ENCODE measurements at places on chromosomes 12 and 14.

DNA sequence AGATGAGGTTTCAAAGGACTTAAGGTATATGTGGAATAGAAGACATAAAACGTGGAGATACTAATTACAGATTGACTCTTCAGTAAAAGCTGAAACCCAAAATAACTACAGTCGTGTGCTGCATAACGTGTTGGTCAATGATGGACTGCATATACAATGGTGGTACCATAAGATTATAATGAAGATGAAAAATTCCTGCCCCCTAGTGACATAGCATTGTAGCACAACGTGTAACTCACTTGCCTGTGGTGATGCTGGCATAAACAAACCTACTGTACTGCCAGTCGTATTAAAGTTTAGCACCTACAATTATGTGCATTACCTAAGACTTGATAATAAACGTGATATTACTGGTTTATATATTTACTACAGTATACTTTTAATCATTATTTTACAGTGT lies 150.3 kb downstream of the LRRK2 start:
- DNase-seq, result no peak

- no peak for DNase-seq
These were observed 39.3 kb downstream of the FIGNL2 start for GRCh38 chr12:51809193-51809592.

GRCh38 chr12:21989819-21990412 lies 48.7 kb upstream of the ABCC9 start:
- DNase-seq, result peak; percentile 15

DNA sequence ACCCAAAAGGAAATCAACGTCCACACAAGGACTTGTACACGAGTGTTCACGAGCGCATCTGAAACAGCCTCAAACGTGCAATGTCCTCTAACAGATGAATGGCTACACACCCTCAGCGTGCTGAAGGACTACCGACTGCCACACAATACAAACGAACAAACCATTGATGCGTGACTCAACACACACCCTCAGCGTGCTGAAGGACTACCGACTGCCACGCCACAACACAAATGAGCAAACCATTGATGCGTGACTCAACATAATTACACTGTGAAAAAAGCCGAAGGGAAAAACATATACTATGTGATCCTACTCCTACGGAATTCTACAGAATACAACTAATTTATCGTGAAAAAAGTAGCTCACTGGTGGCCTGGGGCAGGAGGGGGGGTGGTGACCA lies 25.1 kb upstream of the BTBD6 start:
- DNase-seq, result no peak

DNA sequence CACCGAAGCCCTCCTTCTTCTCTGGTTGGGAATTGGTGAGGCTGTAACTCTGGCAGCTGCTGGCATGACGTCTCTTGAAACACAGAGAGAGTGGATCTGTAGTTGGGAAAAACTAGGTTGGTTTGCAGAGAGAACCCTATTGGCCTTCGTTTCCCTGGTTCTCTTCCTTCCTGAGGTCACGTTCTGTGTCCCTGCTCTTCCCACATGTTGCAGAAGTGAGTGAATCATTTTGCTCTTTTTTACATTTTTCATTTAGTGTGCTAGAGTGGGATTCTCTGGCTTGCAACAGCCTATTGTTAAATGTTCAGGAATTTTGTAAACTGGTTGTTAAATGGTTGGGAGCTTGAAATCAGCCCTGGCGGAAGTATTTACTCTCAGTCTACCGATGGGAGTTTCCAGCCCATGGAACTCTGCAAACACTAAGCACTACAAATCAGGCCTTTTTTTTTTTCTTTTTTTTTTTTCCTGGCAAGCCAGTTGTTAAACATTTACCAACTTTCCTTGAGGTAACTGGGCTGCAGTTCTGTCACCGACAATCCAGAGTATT lies 26.8 kb upstream of the CKAP4 start:
- no peak for DNase-seq

- DNase-seq, result no peak
These were observed 16.5 kb downstream of the TMEM120B start for GRCh38 chr12:121729021-121729420.

- peak; percentile 42 for DNase-seq
These were observed 1.3 kb upstream of the TAS2R14 start for GRCh38 chr12:10940389-10940788.

- DNase-seq, result no peak
These were observed 388.8 kb upstream of the PDE3A start for GRCh38 chr12:19979584-19979983.

DNA sequence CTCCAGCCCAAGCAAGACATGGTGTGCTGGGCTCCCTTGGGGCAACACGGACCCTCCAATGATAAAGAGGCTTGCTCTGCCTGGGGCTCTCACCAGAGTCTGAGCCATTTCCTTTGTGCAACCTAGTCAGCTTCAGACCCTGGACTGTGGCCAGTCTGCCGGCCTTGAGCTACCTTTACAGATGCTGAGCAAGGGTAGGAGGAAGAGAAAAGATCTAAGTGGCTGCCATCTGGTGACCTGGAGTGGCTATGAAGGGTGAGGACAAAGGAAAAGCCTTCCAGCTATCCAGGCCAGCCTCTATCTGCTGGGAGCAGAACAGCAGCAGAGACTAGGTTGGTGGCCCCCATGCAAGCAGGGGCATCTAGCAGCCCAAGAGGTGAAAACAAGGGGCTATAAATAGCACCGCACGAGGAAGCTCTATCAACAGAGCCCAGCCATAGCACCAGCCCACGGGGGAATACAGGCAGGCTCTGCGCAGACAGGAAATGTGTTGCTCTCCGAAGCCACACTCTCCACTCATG lies 230.1 kb downstream of the FOXN3 start:
- DNase-seq, result no peak

- DNase-seq, result no peak
These were observed 38.5 kb downstream of the GLRX5 start for GRCh38 chr14:95573313-95573712.

DNA sequence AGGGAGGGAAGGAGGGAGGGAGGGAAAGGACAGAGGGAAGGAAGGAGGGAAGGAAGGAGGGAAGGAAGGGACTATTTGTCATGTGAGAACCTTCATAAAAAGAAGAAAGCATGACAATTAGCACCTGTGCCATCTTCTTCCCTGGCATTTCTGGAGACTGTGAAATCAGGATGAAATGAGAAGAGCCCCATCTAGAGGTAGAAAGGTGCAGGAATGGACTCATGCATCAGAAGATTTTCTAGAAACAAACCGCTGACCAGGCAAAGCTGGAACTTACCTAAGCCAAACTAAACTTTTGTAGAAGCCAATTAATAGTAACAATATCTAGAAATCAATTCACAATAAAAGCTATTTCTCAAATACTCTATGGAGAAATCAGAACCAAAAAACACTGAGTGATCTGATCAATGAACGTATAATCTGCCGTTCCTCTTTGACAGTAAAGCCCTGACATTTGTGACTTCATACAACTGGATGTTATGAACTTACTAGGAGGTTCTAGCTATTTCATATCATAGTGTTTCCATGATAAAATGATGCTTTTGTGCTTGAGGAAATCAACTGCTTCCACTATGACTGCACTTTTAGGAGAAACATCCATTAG lies 24.4 kb upstream of the CRACR2A start:
- peak; percentile 34 for DNase-seq

DNA sequence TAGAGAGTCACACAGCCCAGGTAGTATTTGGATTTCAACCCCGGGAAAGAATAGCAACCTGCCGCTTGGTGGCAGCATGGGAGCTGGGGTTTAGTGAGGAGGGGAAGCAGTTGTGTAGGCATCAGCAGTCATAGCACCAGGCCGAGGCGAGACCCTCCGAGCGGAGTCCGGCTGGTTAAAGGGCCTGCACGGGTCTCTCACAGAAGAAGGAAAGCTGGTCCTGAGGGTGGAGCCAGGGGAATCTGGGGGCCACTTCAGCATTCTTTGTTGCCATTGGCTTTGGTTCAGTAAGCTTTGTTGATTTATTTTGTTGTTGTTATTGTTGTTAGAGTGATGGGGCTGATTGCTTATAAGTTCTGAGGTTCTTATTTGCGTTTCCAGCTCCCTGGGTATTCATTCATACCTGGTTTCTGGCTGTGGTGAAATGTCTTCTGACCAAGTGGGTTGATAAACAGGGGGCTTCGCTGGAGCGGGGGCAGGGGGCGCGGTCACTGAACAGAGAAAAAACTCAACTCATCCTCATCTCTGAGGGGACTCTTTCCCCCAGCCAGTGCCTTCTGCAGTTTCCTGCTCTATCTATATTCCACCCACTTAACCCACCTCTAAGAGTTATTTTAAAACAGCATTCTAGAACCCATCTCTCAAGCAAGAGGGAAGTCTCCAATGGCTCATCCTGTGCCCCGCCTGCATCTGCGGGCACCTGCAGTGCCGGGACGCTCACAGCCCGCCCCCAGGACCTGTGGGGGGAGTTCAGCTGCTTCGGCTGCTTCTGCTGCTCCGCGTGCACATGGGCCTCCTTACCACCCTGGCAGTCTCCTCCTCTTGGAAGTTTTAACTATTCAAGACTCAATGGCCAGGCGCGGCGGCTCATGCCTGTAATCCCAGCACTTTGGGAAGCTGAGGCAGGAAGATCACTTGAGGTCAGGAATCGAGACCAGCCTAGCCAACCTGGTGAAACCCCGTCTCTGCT lies 11.6 kb downstream of the CKB start:
- DNase-seq, result no peak

GRCh38 chr12:132766380-132767085 lies 4.9 kb upstream of the ANKLE2 start:
- no peak for DNase-seq

- no peak for DNase-seq
These were observed 71.2 kb downstream of the SLC2A13 start for GRCh38 chr12:40034712-40035111.

DNA sequence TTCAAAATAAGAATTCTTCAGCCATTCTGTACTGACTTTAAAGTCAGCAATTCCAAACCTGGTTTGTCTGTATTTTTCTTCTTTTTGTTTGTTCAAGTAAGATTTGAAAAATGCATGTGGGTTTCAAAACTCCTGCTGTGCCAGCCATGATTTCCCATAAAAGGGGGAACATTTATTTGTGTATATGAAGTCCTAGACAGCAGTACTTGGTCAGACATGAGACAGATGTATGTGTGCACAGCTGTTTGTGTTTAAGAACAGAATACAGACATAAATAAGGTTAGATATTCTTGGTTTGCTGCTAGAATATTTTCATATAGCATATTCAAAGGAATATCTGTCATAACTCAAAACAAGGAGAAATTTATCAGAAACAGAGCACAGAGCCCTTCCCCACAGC lies 236.0 kb downstream of the ADAMTS20 start:
- DNase-seq, result no peak

DNA sequence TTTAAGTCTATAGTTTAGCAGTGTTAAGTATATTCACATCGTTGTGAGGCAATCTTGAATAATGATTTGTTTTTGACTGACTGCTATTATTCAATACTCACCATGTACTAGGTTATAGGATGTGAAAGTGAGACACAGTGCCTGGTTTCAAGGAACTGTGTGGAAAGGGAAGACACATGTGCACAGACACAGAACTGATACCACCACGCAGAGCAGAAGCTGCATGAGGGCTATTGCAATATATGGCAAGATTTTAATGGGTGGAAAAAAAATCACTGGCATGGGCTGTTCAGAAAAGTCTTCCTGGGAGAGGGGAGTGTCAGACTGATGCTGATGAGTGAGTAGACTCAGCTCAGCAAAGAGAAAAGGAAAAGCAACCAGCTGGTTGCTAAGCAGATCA lies 10.4 kb downstream of the SLC7A8 start:
- no peak for DNase-seq

DNA sequence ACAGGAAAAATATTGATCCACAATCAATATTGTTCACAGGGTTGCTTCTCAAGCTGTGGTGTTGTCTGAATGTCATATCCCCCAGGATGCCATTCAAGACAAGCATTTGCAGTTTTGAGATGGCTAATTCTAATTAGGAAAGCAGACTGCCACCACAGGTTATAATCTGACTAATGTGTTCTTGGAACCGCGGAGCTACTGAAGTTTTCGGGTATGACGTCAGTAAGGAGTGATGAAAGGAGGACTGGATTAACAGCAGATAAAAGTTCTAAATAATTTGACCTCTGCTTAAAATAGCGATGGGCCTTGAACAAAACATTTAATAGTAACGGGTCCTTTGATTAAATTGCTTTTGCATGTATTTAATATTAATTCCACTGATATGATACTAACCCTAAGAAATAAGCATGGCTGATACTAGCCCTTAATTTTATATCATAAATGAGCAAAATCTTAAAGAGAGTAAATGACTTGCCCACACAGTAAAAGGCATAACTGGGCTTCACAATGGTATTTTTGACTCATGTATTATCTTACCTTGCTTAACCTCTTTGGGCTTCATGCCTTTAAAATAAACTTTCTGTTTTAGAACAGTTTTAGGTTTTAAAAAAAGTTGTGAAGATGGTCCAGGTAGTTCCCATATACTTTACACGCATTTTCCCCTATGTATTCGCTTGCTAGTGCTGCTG lies 50.3 kb downstream of the TSHR start:
- no peak for DNase-seq

DNA sequence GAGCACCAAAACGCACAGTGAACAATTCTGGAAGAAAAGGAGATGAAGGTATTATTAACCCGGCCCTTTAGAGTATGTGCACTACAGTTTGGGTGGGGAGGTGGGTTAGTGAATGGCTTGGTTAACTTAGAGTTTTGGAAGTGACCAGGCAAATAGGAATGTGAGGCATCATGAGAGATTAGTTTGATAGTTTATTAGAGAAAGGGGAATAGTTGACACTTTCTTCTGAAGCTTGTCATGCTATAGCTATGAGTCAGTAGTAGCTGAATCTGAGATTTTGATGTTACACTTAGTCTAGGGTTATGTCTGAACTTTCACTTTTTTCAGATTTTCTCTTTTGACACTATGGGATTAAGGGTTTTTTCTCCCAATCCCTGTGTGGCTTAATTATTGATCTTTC lies 567.2 kb downstream of the SNAPC1 start:
- peak; percentile 11 for DNase-seq

DNA sequence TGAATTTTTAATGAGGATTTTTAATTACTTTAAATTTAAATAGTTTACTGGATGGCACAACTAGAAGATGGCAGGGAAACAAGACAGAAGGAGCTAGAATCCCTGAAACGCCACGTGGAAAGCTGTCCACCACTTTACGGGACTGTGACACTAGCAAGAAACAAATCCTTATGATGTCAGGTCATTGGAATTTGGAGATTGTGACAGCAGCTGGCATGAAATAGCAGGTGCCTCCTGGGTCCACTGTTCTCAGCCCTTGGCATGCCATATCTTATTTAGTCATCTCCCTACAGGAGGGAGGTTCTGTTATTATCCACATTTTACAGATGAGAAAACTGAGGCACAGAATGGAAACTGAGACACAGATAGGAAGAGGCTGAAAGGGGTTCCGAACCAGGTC lies 113.8 kb downstream of the BCL11B start:
- no peak for DNase-seq

- DNase-seq, result no peak
These were observed 3.7 kb upstream of the IFFO1 start for GRCh38 chr12:6559500-6559899.
